ENCODE measurements at places on chromosomes 12 and 14. TPM values are rescaled to one million over a fixed set of nuclear protein-coding genes. Genes with fewer than 3 reads are reported as not detected.
A peak's percentile ranks its signal among the peaks of the same experiment; 100 is the strongest.

The CABP1 gene
- total RNA-seq = 0.24 TPM

The ACSM4 gene
- total RNA-seq = not detected

The ANKRD13A gene
- 47.2 TPM for total RNA-seq

The ACOT6 gene
- not detected for total RNA-seq

GRCh38 chr12:69415471-69416275 is 54.5 kb upstream of the FRS2 start:
- peak; percentile 9 for DNase-seq

DNA sequence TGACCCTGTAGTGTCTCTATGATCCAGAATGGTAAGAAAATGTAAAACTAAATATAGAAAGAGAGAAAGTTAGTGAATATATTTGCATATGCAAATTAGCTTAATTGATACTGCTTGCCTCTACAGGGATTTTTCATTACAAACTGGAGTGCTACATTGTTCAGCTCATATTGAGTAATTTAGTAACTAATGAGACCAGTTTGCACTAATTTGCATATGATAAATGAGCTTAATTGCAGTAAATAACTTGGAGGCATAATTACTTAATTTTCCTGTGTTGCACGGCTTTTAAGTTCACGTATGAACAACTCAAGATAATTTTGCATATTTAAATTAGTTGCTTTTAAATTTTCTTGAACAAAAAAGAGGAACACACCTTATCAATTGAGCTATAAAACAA is 436.5 kb downstream of the NPAS3 start:
- no peak for DNase-seq

DNA sequence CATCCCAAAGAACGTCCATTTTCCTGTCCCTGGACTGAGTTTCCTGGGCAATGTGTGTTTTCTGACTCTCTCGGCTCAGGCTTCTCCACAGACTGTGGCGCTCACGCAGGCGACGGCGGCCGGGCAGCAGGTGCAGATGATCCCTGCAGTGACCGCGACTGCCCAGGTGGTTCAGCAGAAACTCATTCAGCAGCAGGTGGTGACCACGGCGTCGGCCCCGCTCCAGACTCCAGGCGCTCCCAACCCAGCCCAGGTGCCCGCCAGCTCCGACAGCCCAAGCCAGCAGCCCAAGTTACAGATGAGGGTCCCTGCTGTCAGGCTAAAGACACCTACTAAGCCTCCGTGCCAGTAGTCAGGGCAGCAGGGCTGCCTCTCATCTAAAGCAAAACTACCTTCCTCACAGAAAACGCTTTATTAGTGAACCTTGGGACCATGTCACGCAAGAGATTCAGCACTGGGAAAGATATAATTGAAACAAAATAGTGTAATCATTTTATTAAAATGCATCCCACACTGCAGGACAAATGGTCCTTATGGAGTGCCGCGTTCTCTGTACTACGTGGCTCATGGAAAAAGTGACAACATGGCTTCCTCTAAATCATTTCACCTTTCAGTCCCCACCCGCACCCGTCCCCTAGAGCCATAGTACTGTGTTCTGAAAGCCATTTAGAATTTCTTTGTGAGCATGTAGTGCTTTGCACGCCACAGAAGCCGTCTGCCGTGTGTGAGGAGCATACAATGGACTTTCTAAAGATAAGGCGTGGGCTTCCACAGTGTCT is 66.6 kb downstream of the DDX51 start:
- no peak for DNase-seq

GRCh38 chr12:105235281-105235731 is 668 bp downstream of the APPL2 start:
- no peak for DNase-seq

GRCh38 chr14:50335389-50335788 is 23.3 kb downstream of the DMAC2L start:
- DNase-seq = no peak

DNA sequence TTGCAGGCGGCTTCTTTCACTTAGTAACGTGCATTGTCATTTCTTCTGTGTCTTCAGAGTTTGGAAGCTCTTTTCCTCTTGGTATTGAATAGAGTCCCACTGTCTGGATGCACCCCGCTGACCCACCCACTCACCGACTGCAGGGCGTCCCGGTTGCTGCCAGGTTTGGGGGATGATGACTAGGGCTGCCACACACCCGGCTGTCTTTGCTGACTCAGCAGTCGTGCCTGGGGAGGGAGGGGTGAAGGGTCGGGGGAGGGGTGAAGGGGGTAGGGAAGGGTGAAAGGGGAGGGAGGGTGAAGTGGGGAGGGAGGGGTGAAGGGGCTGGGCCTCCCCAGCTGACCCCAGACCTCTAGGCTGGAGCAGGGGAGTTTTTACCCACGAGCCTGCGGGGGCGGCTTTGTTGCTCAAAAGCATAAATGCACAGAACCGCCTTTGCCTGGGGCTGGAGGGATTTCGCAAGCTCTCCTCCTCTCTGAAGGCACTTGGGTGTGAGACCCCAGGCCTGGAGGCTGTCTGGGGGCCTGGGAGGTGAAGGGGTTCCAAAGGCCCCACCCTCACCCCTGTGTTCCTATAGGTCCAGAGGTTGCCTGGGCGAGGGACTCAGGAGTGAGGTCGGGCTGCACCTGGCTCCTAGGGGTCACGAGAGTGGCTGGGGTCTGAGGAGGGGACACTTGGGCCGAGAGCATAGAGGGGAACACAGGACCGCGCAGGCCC is 31.3 kb upstream of the ULK1 start:
- no peak for DNase-seq

DNA sequence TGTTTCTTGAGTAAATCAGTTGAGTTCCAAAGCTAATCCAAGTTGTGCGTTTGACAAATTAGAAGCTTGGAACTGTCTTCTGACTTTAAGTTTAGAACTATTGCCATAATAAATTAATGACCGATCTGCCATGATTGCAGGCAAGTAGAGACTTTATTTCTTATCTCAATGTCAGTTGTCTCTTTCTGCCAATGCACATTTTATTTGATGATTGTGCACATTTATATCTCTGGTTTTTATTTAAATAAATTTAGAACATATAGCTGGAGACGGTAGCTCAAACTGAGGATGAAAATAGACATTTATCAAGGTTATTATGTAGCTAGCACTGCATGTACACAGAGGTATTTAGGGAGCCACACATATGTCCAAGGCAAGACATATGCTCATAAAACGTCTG is 34.1 kb downstream of the SLCO1B1 start:
- no peak for DNase-seq
